PC-3 (cell line): ENCODE measurements at places on chromosomes 5 and 9.
A peak's percentile ranks its signal among the peaks of the same experiment; 100 is the strongest.

GRCh38 chr9:96113032-96113431 lies 188.9 kb downstream of the HSD17B3 start:
- H3K36me3 ChIP-seq = no peaks in the 10 kb centered on the region
- H3K4me3 ChIP-seq = no peak overlapping the region
- H3K4me1 ChIP-seq = no peaks in the 10 kb centered on the region
- DNase-seq = no peak
- no peak overlapping the region for H3K27ac ChIP-seq
- H3K27me3 ChIP-seq = no peaks in the 10 kb centered on the region

DNA sequence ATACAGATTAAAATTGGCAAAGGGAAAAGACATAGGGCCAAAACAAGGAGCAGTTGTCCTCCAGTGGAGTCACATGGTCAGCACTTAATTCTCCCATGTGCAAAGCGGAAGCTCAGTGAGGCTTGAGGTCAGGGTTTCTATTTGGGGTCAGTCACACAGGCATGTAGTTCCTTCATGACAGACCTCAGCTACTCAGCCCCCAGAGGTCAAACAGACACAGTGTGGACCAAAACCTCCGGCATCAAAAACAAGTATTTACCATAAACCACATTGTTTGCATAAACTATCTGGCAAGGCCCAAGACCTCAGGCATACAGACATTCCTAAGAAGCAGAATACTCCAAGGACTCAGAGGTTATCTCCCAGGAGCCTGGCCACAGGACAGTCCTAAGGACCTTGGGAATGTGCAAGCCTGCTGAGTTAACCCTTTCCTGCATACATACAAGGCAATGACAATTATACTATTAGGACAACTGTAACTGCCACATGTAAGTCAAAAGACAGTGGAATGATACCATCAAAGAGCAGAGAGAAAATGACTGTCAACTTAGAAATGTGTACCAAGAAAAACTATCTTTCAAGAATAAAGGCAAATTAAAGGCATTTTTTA lies 28.7 kb upstream of the FNIP1 start:
- H3K4me1 ChIP-seq = no peaks in the 10 kb centered on the region
- no peak overlapping the region for H3K4me3 ChIP-seq
- H3K36me3 ChIP-seq = no peaks in the 10 kb centered on the region
- no peak overlapping the region for H3K27ac ChIP-seq
- no peak for DNase-seq

DNA sequence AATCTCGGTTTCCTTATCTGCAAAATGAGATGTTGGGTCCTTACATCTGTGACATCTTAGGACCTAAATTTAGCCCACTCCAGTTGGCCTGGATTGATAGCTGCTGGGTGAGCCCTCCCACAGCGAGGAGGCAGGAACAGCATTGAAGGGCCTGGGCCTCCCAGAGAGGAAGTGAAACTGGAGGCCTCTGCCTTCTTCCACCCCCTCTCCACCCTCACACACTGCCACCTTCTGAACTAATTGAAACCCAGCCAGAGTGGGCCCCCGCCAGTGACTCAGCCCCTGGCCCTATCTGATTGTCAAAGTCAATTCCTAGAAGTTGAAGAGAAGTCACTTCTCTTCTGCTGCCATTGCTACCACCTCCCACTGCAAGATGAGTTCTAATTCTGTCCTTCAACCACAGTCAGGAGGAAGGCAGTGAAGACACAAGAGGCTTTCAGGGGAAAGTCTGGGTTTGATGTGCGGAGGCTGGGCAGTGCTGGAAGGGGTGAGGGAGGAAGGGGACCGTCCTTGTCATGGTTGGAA lies 55.2 kb upstream of the NEK6 start:
- DNase-seq = no peak
- H3K4me1 ChIP-seq = no peaks in the 10 kb centered on the region
- H3K27me3 ChIP-seq = no peaks in the 10 kb centered on the region
- H3K27ac ChIP-seq = no peak overlapping the region

- peak; percentile 51 for DNase-seq
- peak overlapping the region; percentile 21 for H3K27ac ChIP-seq
- H3K4me3 ChIP-seq = no peak overlapping the region
These were observed 19.9 kb downstream of the SLC44A1 start for GRCh38 chr9:105264380-105264779.

GRCh38 chr5:68565427-68565826 lies 349.9 kb downstream of the PIK3R1 start:
- H3K27ac ChIP-seq = no peak overlapping the region
- H3K36me3 ChIP-seq = no peaks in the 10 kb centered on the region
- no peaks in the 10 kb centered on the region for H3K27me3 ChIP-seq
- H3K4me3 ChIP-seq = no peak overlapping the region

DNA sequence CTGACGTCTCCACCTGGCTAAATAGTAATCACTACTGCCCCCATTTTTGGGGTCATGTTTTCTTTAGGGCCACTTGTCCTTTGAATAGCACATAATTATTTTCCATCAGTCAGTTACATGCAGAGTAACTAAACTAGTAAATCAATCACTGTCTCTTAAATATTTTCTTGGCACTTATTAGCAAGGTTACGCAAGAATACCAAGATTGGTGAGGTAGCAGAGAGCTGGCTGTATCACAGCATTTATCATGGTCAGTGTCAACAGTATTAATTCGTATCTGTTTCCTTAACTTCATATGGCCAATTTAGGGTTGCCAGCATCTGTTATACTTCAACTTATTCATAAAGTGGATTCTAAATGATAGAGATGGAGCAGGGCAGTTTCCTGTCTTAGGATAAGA lies 346.8 kb upstream of the FAM174A start:
- DNase-seq = peak; percentile 2
- H3K27me3 ChIP-seq = no peaks in the 10 kb centered on the region
- no peaks in the 10 kb centered on the region for H3K4me1 ChIP-seq
- H3K36me3 ChIP-seq = no peaks in the 10 kb centered on the region
- H3K4me3 ChIP-seq = no peak overlapping the region

DNA sequence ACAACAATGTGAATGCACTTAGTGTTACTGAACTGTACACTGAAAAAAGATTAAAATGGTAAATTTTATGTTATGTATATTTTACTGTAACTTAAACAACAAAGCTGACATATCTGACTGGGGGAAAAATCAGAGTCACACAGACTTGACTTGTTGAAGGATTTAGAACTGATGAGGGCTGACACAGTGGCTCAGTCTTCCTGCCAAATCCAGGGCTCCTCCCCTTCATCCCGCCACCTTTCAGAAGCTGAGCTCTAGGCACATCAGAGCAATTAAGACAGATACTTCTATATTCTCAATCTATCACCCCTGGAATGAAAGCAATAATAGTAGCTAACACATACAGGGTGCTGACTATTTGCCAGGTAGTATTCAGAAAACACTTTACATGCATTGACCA lies 27.7 kb upstream of the TAS2R1 start:
- H3K27me3 ChIP-seq = peaks cover 6% of the 10 kb centered on the region; the same call in 1 of the 2 replicates
- H3K4me1 ChIP-seq = peaks cover 16% of the 10 kb centered on the region
- H3K27ac ChIP-seq = no peak overlapping the region
- no peak overlapping the region for H3K4me3 ChIP-seq

DNA sequence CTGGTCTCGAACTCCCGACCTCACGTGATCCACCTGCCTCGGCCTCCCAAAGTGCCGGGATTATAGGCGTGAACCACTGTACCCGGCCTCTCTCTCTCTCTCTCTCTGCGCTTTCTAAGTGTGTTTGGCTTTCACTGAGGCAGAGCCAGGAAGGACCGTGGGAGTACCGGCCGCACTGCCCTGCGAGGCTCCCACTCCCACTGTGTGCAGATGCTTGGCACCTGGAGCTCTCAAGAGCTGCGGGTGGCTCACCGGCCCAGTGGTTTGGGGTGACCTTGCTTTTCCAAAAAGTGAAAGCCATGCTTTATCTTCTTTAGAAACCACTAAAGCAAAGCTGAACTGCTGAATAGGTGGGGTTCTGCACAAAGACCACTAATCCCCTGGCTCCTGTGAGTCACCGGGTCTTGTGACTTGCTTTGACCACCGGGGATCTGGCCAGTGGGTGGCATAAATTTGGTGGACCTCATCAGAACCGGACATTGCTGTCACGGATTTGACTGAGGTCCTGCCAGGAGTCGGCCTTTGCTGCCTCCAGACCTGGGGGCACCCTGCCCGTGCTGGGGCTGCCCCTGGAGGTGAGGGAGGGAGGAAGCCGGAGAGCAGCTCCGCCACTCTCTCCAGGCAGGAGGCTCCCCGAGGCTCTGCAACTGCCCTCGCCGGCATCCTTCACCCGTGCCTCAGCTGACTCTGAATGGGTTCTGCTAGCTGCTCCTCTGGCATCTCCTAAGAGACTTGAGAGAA lies 228.9 kb downstream of the FANCC start:
- peaks cover 29% of the 10 kb centered on the region for H3K4me1 ChIP-seq
- H3K27ac ChIP-seq = no peak overlapping the region
- no peaks in the 10 kb centered on the region for H3K27me3 ChIP-seq
- DNase-seq = no peak

GRCh38 chr5:146107901-146108300 lies 2.5 kb upstream of the PLAC8L1 start:
- H3K36me3 ChIP-seq = peaks cover 6% of the 10 kb centered on the region; the same call in 1 of the 2 replicates
- DNase-seq = no peak
- H3K4me3 ChIP-seq = no peak overlapping the region
- H3K27me3 ChIP-seq = no peaks in the 10 kb centered on the region

- 0 out of 2 replicates have a peak, but pooled peaks cover 2% of the 10 kb centered on the region for H3K36me3 ChIP-seq
- DNase-seq = no peak
These were observed 87.8 kb downstream of the RAI14 start for GRCh38 chr5:34743878-34744277.

DNA sequence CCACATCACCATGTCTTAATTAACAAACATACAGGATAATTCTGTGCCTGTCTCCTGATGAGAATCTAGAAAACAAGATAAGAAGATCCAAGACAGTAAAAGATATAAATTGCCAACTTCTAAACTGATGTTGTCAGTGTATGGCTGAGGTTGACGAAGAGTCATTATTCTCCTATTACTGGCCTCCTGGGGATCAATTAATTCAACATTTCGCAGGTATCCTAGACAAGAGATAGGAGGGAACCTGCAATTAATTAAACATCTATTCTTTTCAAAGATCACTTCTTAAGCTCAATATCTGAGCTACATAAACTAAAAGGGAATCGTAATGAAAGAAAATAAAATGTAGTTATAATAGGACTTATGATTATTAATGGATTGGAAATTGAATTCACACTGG lies 232.0 kb upstream of the GRIA1 start:
- DNase-seq = no peak
- no peak overlapping the region for H3K4me3 ChIP-seq
- no peaks in the 10 kb centered on the region for H3K27me3 ChIP-seq
- H3K27ac ChIP-seq = no peak overlapping the region
- H3K36me3 ChIP-seq = no peaks in the 10 kb centered on the region

DNA sequence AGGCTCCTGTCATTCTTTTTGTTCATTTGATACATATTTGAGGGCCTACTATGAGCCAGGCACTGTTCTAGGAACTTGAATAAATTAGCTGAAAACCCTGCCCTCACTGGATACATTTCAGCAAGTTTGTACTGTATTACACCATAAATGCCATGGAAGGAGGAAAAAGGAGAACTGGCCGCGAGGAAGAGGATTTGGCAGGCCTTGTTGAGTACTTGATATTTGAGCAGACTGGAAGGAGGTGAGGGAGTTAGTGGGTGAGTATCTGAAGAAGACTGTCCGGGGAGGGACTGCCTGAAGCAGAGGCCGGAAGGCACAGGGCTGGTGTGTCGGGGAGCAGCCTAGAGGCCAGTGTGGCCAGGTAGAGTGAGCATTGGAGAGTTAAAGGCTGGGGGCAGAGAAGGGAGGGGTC lies 4.5 kb downstream of the SNX30 start:
- peak overlapping the region; percentile 87 for H3K27ac ChIP-seq
- H3K27me3 ChIP-seq = no peaks in the 10 kb centered on the region
- no peaks in the 10 kb centered on the region for H3K36me3 ChIP-seq
- no peak for DNase-seq
